ENCODE measurements at places on chromosomes 2 and 18.

GRCh38 chr18:35050705-35051195, 9.5 kb downstream of the MAPRE2 start:
- no peak for DNase-seq

GRCh38 chr2:64504774-64505720, 19.1 kb upstream of the AFTPH start:
- no peak for DNase-seq

GRCh38 chr2:144645083-144645778, 125.3 kb upstream of the ZEB2 start:
- DNase-seq = no peak

GRCh38 chr2:46985512-46985911, 69.9 kb upstream of the MCFD2 start:
- no peak for DNase-seq

GRCh38 chr2:71423817-71424420, 29.4 kb upstream of the DYSF start:
- DNase-seq = no peak

- no peak for DNase-seq
These were observed 19.3 kb downstream of the PAIP2B start for GRCh38 chr2:71207601-71208000.

- DNase-seq = no peak
These were observed 29.2 kb upstream of the ZDBF2 start for GRCh38 chr2:206245265-206245672.
